Effector memory CD8-positive, alpha-beta T cell (primary cell): ENCODE measurements at places on chromosomes 5 and 9.

GRCh38 chr5:171826132-171826531 is 40.5 kb downstream of the SMIM23 start:
- DNase-seq, result no peak

DNA sequence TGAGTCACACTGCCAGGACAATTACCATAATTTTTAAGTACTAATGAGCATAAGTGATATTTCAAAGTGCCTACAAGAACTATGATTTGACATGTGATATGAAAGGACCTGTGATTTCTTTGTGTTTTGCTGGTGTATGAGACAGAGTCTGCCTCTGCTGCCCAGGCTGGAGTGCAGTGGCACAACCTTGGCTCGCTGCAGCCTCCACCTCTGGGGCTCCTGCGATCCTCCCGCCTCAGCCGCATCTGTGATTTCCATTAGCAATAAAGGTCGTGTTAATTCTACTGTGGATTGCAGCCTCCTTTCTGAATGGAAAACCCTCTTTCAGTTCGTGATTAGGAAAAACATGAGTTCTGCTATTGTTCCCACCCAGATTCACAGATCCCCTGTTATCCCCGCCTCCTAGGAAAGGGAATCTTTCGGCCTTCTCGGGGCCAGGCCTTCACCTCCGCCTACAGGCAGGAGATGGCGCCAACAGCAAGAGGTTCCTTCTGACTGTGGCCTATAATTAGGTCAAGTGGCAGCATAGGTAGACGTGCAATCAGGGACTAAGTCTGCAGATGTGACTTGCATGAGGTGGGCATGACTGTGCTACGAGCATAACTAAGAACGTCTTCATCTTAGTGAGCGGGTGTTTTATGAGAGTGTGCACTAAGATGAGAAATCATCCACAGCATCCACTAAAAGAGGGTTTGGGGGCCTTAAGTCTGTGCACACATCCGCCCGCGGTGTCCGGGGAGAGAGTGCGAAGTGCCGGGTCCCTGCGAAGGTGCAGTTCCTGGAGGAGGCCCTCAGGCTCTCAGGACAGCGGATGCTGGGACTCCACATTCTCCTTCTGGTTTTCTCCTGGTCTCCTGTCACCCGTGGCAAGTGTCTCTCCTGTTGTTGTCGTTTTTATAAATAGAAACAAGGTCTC is 23.1 kb downstream of the TRIM7 start:
- peak; percentile 57 for DNase-seq

- DNase-seq, result peak; percentile 22
These were observed 97.1 kb downstream of the GOLPH3 start for GRCh38 chr5:32076699-32077695.

DNA sequence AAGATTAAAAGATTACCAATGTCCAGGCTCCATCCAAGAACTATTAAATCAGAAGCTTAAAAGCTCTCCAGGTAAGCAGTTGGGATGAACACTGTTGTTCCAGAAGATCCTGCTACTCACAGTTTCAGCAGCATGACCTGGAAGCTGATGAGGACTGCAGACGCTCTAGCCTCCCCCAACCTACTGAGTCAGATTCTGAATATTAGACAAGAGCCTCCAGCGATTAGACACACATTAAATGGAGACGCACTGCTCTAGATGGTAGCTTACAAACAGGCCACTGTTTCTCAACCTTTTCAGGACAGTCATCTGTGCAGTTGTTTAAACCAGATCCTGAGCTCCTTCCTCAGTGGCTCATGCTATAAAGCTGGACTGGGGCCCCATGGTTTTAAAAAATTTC is 54.3 kb downstream of the MTMR12 start:
- no peak for DNase-seq

DNA sequence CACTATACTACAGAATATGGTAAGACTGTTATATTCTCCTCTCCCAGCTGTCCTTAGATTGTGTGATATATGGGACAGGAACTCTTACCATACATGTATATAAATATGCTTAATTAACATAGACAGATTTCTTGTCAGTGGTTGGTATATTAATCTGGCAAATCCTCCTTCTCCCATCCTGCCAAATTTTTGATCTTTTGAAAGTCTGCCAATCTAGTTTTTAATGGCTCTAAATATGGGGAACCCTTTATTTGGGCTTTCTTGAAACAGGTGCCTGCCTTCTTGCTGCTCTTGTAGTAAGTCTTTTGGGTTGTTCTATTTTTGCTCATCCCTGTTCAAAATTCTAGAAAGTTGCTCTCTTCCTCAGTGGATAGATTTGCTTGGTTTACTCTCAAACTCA is 63.5 kb downstream of the SPATA31D1 start:
- no peak for DNase-seq

DNA sequence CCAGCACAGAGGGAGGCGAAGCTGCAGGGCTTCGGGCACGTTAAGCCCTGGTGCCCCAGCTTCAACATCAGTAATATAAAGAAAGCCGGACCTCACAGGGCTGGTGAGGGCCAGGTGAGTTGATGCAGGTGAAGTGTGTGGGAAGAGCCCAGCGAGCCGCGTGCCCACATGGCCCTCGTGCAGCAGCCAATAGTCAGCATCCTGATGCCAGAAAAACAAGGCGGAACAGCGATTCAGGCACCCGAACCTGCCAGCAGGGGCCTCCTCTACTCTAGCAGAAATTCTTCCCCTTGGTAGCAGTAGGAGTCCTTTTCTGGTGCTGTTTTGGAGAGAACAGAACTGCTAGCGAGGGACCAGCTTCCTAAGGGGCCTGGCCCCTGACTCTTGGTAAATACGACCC is 7.8 kb downstream of the MED10 start:
- no peak for DNase-seq

GRCh38 chr9:120038342-120038741 is 541.6 kb downstream of the CDK5RAP2 start:
- DNase-seq, result no peak

DNA sequence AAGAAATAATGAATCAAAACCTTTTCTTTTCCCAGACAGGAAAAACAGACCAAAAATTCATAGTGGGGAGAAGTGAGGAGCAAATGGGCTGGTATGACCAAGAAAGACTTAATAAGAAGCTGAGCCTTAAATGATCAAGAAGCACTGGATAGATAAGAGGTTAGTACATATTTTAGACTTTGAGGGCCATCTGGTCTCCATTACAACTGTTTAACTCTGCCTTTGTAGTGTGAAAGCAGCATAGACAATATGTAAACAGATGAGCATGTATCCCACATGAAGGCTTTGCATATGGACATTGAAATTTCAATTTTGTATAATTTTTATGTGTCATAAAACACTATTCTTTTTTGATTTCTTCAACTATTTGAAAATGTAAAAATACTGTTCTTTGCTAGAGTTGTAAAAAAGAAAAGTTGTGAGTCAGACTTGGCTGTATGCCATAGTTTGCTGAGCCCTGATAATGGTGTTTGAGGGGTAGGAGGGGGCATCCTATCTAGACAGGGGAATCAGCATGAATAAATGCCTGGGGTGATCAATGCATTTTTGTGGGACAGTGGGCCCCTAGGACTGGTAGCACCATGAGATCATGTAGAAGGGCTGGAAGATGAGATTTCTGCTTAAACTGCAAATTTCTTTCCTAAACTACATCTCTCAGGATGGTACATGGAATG is 91.8 kb upstream of the GPR151 start:
- DNase-seq, result no peak
